Activated T-helper 1 cell treated with anti-CD3 and anti-CD28 coated beads, Interleukin-12 subunit alpha, Interleukin-12 subunit beta, Interleukin-2, Interleukin-4 antibody, amounts not matched to agents 30 ng/mL and 10 ng/mL and 1 ng/mL, durations not matched to agents 14 hours and 24 hours and 36 hours (primary cell): ENCODE measurements at places on chromosomes 5 and 9. TPM values are rescaled to one million over a fixed set of nuclear protein-coding genes. Genes with fewer than 3 reads are reported as not detected.

The OR1Q1 gene
- total RNA-seq, result not detected in 2 replicates

The ACTL7A gene
- not detected in 2 replicates for total RNA-seq

The SUB1 gene
- total RNA-seq, result 408 and 428 TPM in 2 replicates

The PHYHD1 gene
- total RNA-seq, result 0.34 and 1.0 TPM in 2 replicates

The OLFML2A gene
- not detected in 2 replicates for total RNA-seq

The MYOZ3 gene
- 0.49 and 0.51 TPM in 2 replicates for total RNA-seq

The AFAP1L1 gene
- not detected in 2 replicates for total RNA-seq

- H3K4me1 ChIP-seq, result no peaks in the 10 kb centered on the region
- no peak overlapping the region for H3K4me3 ChIP-seq
- no peak overlapping the region for H3K27ac ChIP-seq
- no peak for DNase-seq
These were observed 15.0 kb upstream of the TMEM161B start for GRCh38 chr5:88283690-88284089.

DNA sequence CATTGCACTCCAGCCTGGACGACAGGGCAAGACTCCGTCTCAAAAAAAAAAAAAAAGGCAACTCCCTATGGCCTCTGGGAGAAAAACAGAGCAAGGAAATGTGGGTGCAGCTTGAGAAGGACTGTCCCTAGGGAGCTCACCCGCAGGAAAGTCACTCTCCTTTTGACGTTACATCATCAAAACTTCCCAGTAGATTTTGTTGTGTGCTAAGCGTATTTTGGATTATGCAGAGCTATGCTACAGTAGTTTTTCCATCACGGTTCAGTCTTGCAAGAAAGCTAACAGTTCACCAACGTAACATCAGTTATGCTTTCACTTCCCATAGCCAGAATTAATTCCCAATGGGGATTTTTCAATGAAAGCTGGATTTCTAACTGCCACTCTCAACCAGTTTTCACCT lies 138.8 kb downstream of the HSD17B3 start:
- no peak overlapping the region for H3K27ac ChIP-seq
- peaks cover 2% of the 10 kb centered on the region for H3K27me3 ChIP-seq
- DNase-seq, result no peak

DNA sequence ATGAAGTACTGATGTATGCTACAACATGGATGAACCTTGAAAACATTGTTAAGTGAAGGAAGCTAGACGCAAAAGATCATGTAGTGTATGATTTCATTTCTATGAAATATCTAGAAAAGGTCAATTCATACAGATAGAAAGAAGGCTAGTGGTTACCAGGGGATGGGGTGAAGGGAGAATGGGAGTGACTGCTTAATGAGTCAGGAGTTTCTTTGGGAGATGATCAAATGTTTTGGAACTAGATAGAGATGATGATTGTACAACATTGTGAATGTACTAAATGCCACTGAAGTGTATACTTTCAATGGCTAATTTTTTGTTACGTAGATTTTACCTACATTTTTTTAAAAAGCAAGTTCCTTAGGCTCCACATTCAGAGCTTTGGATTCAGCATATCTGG lies 14.9 kb upstream of the DELE1 start:
- no peak for DNase-seq
- peaks cover 7% of the 10 kb centered on the region for H3K4me1 ChIP-seq
- no peak overlapping the region for H3K27ac ChIP-seq
- peaks cover 18% of the 10 kb centered on the region for H3K27me3 ChIP-seq

GRCh38 chr5:136776022-136776927 lies 410.9 kb upstream of the TRPC7 start:
- H3K27ac ChIP-seq, result no peak overlapping the region
- no peaks in the 10 kb centered on the region for H3K27me3 ChIP-seq

- H3K27me3 ChIP-seq, result no peaks in the 10 kb centered on the region
- no peak overlapping the region for H3K27ac ChIP-seq
- no peaks in the 10 kb centered on the region for H3K36me3 ChIP-seq
- no peaks in the 10 kb centered on the region for H3K4me1 ChIP-seq
- DNase-seq, result no peak
- H3K4me3 ChIP-seq, result no peak overlapping the region
These were observed 577.2 kb downstream of the MTRR start for GRCh38 chr5:8446179-8446578.

DNA sequence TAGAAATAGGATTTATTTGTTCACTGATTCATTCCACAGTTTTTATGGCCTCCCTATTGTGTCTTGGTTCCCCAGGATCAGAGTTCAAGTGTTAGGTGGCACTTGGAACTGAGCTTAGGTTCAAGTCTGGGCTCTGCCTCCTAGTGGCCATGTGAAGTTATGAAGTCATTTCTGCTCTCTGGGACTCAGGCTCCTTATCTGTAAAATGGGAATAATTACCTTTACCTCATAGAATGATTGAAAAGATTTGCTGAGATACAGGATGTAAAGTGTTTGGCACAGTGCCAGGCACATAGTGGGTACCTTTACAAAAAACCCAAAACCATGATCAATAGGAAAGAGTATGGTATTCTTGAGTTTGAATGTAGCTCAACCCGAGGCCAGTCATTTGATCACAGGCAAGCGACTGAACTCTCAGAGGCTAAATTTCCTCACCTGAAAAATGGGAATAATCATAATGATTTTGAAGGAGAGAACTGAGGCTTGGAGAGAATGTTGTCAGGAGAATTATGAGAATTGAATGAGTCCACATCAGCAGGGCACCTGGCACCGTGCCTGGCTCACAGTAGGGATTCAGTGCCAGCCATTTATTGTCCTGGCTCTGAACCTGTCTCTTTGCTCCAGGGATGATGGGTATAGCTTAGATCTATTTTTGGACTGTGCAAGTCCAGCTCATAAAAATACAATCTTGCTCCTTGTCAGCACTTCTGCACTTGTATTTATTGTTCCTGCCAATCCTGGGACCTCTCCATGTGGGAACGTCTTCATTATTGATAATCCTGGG lies 10.8 kb downstream of the NSG2 start:
- H3K4me3 ChIP-seq, result no peak overlapping the region
- DNase-seq, result no peak
- no peak overlapping the region for H3K27ac ChIP-seq
- peaks cover 2% of the 10 kb centered on the region for H3K27me3 ChIP-seq
- no peaks in the 10 kb centered on the region for H3K36me3 ChIP-seq

- no peak overlapping the region for H3K4me3 ChIP-seq
- no peak overlapping the region for H3K27ac ChIP-seq
- no peak for DNase-seq
- H3K36me3 ChIP-seq, result no peaks in the 10 kb centered on the region
These were observed 331.9 kb upstream of the CCNG1 start for GRCh38 chr5:163105456-163105855.

GRCh38 chr5:136772491-136772890 lies 407.1 kb upstream of the TRPC7 start:
- H3K27ac ChIP-seq, result no peak overlapping the region
- no peak for DNase-seq
- H3K27me3 ChIP-seq, result no peaks in the 10 kb centered on the region
- no peak overlapping the region for H3K4me3 ChIP-seq
- H3K4me1 ChIP-seq, result no peaks in the 10 kb centered on the region

DNA sequence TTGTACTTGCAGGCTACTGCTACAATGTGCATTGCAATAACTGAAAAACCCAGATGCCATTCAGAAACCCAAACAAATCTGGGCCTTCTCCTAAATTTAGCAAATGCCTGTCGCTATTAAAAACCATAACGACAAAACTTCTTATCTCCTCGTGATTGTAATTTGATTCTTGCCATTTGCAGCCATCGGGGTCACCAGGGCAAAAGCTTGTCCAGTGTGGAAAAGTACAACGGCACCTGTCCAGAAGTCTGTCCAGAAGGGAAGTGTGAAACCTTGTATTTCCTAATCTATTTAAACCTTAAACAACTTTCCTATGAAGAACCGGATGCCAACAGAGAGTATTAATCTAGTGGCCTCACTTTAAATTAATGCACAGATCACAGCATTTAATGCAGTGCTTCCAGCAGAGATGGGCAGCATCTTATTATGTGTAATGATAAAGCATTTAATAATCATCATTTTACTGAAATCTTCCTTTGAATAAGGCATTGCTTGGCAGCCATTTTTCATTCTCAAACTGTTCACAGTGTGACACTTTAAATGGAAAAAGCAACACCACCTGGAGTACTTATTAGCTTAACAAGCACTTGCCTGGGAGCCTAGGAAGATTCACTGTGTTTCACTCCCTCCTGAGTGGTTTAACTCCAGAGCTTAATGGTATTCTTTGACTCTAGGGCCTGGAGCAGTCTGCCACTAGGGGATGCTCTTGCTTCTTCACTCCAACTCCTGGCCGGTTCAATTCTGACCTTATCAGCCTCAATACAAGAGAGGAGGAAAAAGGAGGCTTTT lies 4.9 kb upstream of the C7 start:
- no peaks in the 10 kb centered on the region for H3K36me3 ChIP-seq
- H3K4me1 ChIP-seq, result no peaks in the 10 kb centered on the region
- H3K27me3 ChIP-seq, result peaks cover 6% of the 10 kb centered on the region
- no peak for DNase-seq

GRCh38 chr9:121494192-121494591 lies 5.5 kb downstream of the GGTA1 start:
- no peak overlapping the region for H3K27ac ChIP-seq
- no peak overlapping the region for H3K4me3 ChIP-seq
- no peaks in the 10 kb centered on the region for H3K36me3 ChIP-seq
- peaks cover 32% of the 10 kb centered on the region for H3K27me3 ChIP-seq

DNA sequence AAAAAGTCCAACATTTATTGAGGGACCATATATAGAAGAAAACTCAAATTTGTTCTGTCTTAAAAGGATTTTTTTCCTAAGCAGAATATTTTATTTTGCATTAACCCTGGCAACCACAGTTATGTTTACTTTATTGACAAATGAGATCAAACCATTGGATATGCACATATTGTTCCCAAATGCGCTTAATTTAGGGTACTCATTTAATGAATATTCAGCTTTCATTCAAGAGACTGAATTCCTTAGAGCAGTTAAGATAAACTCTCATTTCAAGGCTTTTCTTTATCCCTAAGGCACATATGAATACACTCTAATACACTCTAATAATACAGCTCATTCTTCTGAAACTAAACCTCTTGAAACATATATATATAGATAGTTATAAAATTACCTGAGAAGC lies 150.2 kb downstream of the HMHB1 start:
- no peaks in the 10 kb centered on the region for H3K36me3 ChIP-seq
- H3K4me3 ChIP-seq, result no peak overlapping the region
- H3K27ac ChIP-seq, result no peak overlapping the region
- H3K27me3 ChIP-seq, result no peaks in the 10 kb centered on the region
- no peak for DNase-seq

DNA sequence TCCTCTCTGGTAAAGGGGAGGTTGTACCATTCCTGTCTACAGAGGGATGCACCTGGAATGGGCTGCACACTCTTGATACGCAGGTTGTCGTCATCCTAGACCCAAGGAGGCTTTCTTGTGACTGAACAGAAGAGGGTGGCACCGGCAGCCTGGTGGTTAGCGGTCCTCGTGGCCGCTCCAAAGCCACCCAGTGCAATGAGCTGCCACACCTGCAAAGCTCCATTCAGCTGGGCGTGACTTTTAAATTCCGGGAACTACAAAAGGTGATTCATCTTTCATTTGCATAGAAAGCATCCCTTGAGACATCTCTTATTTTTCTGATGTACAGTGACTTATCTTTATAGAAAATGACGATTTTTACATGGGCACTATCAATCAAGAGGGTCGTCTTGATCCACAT lies 286.1 kb upstream of the IRX1 start:
- H3K27me3 ChIP-seq, result no peaks in the 10 kb centered on the region
- no peak for DNase-seq
- no peaks in the 10 kb centered on the region for H3K4me1 ChIP-seq
- H3K36me3 ChIP-seq, result no peaks in the 10 kb centered on the region
- no peak overlapping the region for H3K27ac ChIP-seq

- no peak overlapping the region for H3K27ac ChIP-seq
- no peak overlapping the region for H3K4me3 ChIP-seq
- no peaks in the 10 kb centered on the region for H3K4me1 ChIP-seq
- H3K36me3 ChIP-seq, result no peaks in the 10 kb centered on the region
- H3K27me3 ChIP-seq, result peaks cover 2% of the 10 kb centered on the region
These were observed 136.7 kb upstream of the HAPLN1 start for GRCh38 chr5:83857341-83857740.

- DNase-seq, result no peak
- H3K36me3 ChIP-seq, result no peaks in the 10 kb centered on the region
- H3K4me3 ChIP-seq, result no peak overlapping the region
- no peaks in the 10 kb centered on the region for H3K4me1 ChIP-seq
- no peak overlapping the region for H3K27ac ChIP-seq
These were observed 1651.5 kb downstream of the EFNA5 start for GRCh38 chr5:106019261-106019660.

- peaks cover 4% of the 10 kb centered on the region for H3K27me3 ChIP-seq
- no peak overlapping the region for H3K27ac ChIP-seq
- DNase-seq, result no peak
- no peak overlapping the region for H3K4me3 ChIP-seq
- no peaks in the 10 kb centered on the region for H3K36me3 ChIP-seq
These were observed 113.8 kb downstream of the TRIM32 start for GRCh38 chr9:116800885-116801284.

- no peak overlapping the region for H3K27ac ChIP-seq
- peaks cover 25% of the 10 kb centered on the region for H3K27me3 ChIP-seq
- H3K4me1 ChIP-seq, result peaks cover 29% of the 10 kb centered on the region
- peak overlapping the region; percentile 13 for H3K4me3 ChIP-seq
- H3K36me3 ChIP-seq, result peaks cover 1% of the 10 kb centered on the region
These were observed 2.6 kb downstream of the SEPTIN8 start for GRCh38 chr5:132774406-132774805.

DNA sequence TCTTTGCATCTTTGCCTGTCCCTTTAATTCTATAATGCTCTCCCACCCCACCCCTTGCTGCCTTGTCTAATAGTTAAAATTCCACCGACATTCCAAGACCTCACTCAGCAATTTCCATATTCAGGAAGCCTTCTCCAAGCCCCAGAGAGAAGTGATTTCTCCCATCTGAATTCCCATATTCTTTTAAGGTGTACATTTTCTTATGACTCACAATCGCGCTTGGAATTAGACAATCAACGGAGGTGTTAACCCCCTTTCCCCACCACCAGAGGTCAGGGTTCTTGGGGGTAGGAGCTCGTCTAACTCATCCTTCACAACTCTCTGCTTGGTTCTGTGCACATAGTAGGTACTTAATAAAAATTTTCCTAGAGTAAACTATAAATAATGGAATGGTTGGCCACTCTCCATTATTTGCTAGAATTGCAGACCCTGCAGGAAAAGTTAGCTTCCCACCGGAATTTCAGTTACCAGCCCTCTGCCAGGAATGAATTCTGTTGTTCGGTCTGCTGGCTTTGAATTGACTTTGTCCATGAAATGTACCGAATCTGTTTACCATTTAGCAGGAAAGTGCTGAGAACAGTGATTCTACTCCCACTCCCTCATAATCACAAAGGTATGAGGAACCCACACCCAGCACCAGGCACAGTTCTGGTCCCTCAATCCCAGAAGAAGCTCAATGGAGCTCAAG lies 5.0 kb downstream of the KCNIP1 start:
- no peaks in the 10 kb centered on the region for H3K4me1 ChIP-seq
- H3K36me3 ChIP-seq, result no peaks in the 10 kb centered on the region

DNA sequence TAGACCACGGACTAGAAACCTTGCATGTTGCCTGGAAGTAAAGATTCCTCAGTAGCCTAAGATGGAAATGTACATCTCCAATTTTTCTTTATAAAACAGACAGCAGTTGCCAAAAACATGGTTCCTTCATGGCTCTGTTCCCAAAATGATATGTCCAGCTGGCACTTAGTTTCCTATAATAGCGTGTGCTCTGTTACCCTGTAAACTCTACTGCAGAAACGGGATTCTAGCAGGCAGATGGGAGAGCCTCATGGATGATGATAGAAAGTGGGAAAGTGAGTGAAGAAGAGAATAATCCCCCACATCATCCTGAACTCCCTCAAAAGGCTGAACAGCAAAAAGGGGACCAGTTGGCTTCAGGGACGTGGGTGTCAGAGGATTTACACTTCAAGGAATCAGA lies 118.2 kb downstream of the FRMD3 start:
- no peaks in the 10 kb centered on the region for H3K36me3 ChIP-seq
- no peak for DNase-seq
- no peaks in the 10 kb centered on the region for H3K4me1 ChIP-seq
- H3K27ac ChIP-seq, result no peak overlapping the region
- H3K27me3 ChIP-seq, result peaks cover 1% of the 10 kb centered on the region
- no peak overlapping the region for H3K4me3 ChIP-seq
